ENCODE measurements at places on chromosomes 4 and X.

GRCh38 chr4:95599777-95600400 lies 51.1 kb upstream of the UNC5C start:
- no peak for DNase-seq

GRCh38 chr4:2273657-2274319 lies 11.9 kb upstream of the MXD4 start:
- no peak for DNase-seq

- no peak for DNase-seq
These were observed 56.8 kb downstream of the JADE1 start for GRCh38 chr4:128866269-128866668.

GRCh38 chrX:109990582-109991276 lies 12.2 kb upstream of the TMEM164 start:
- no peak for DNase-seq

DNA sequence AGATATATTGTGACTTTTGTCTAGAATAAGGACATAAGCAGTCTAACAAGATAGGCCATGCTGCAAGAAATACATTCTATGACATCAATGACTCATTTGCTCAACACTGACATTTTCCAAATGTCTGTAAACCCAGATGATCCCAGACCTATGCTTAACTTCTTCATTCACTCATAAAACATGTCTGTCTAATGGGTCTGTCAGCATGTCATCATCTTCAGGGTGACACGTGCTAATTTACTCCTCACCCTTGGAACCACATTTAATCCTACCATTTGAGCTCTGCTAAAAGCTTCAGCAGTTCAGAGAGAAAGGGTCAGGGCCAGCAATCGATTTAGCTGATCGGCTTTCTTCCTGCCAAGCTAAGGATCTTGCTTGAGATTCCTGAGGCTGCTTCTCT lies 109.4 kb upstream of the MAP3K15 start:
- DNase-seq = no peak

GRCh38 chrX:103311399-103311780 lies 600 bp upstream of the BEX2 start:
- DNase-seq = no peak

DNA sequence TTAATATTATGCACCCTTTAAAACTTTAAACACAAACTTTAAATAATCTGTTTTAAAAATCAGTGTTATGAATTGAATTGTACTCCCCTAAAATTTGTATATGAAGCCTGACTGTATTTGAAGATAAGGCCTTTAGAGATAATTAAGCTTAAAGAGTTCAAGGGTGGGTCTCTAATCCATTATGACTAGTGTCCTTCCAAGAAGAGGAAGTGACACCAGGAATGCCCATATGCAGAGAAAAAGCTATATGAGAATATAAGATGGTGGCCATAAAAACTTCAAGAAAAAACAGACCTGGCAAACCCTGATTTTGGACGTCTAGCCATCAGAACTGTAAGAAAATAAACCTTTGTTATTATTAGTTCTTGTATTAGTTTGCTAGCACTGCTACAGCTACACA lies 29.0 kb downstream of the UGT2A2 start:
- DNase-seq = no peak

DNA sequence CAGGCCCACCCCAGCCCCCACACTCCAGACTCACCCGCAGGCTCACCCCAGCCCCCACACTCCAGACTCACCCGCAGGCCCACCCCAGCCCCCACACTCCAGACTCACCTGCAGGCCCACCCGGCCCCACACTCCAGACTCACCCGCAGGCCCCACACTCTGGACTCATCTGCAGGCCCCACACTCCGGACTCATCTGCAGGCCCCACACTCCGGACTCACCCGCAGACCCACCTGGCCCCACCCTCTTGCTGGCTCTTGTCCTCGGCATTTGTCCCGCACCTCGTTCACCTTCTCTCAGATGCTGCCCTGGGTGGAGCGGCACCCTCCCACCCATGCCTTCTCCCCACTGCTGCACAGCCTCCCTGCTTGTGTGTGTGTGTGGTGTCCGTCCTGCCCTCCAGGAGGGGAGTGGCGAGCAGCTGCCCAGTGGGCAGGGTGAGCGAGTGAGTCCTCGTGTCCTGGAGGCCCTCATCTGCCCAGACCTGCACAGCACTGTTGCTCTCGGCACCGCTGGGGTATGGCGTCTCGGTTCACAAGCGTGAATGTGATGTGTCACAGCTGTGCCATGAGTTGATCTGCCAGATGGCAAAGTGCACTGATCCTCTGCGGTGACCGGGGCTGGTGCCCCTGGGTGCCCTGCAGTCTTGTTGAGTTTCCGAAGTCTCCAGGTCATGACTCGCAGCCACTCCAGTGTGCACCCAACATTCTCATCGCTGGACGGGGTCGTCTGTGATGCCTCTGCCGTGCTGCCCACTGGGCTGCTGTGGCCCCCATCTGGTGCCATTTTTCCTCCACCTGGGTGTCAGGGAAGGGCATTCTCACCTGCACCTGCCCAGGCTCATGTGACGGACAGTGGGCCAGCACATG lies 27.7 kb downstream of the MAEA start:
- DNase-seq = no peak

GRCh38 chrX:39772057-39772832 lies 325.5 kb downstream of the BCOR start:
- peak; percentile 47 for DNase-seq

Measured in stimulated activated CD8-positive, alpha-beta memory T cell treated with anti-CD3 and anti-CD28 coated beads, Interleukin-15, amount 100 ng/mL, for 48 hours (primary cell).